ENCODE measurements at places on chromosomes 3 and 15. TPM values are rescaled to one million over a fixed set of nuclear protein-coding genes. Genes with fewer than 3 reads are reported as not detected.

The TICRR gene
- not detected for total RNA-seq

The GXYLT2 gene
- total RNA-seq, result 21.3 TPM

The MBD4 gene
- 26.7 TPM for total RNA-seq

The KCTD6 gene
- total RNA-seq, result 10.5 TPM

The BUB1B gene
- 0.55 TPM for total RNA-seq

DNA sequence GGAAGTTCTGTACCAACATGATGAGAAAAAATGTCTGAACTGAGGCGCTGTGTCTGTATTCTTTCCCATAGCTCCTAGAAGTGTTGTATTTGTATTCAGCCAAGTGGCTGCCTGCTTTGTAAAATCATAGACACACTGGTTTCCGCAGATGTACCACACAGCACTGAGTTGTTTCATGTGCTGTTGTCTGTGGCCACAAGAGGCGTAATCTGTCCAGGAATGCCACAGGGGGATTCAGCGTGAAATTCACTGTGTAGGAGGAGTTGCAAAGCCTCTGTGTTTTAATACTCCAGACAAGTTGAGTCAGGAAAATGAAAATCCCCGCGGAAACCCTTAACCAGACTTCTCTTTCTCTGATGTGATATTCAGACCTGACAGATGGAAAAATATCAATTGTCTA is 462.2 kb downstream of the NSUN3 start:
- no peak for DNase-seq
- no peaks in the 10 kb centered on the region for H3K4me1 ChIP-seq
- H3K36me3 ChIP-seq, result no peaks in the 10 kb centered on the region

GRCh38 chr3:186821429-186822387 is 15.4 kb upstream of the RFC4 start:
- peaks cover 24% of the 10 kb centered on the region for H3K27me3 ChIP-seq
- no peak overlapping the region for H3K27ac ChIP-seq
- no peak for DNase-seq
- peaks cover 4% of the 10 kb centered on the region for H3K4me1 ChIP-seq

DNA sequence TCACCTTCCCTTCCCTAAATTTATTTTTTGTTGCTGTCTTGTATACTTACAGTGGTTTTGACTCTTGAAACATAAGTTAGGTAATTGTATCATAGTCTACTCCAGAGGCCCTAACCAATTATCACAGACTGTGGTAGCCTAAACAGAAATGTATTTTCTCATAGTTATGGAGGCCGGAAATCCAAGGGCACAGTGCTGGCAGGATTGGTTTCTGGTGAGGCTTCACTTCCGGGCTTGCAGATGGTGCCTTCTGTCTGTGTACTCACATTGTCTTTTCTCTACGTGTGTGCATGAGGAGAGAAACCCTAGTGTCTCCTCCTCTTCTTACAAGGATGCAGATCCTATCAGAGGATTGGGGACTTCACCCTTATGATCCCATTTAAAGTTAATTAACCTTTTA is 290.2 kb upstream of the KCNMB2 start:
- no peak overlapping the region for H3K4me3 ChIP-seq
- H3K4me1 ChIP-seq, result no peaks in the 10 kb centered on the region
- no peaks in the 10 kb centered on the region for H3K36me3 ChIP-seq
- no peak for DNase-seq
- H3K27me3 ChIP-seq, result no peaks in the 10 kb centered on the region

- no peaks in the 10 kb centered on the region for H3K36me3 ChIP-seq
- H3K27me3 ChIP-seq, result no peaks in the 10 kb centered on the region
- H3K4me1 ChIP-seq, result no peaks in the 10 kb centered on the region
- no peak overlapping the region for H3K4me3 ChIP-seq
- H3K27ac ChIP-seq, result no peak overlapping the region
- no peak for DNase-seq
Measured at GRCh38 chr15:100841426-100841825, 38.2 kb upstream of the ALDH1A3 start.

DNA sequence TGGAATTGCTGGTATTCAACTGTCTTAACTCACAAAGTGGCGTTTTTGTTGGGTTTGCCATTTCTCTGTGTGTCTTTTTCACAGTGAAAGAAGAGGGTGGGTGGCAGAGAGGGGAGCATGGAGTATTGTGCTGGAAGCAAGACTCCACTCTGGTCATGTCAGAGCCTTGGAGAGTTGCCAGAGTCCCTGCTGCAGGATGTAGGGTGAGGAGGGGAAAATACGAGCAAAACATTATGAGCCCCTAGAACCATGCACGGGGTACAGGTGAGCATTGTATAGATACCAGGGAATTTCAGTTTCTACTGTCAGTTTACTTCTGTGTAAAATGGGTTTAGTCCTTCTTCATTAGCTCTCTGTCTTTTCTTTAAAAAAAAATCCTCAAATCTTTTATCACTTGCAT is 249.9 kb downstream of the CACNA2D3 start:
- H3K4me1 ChIP-seq, result no peaks in the 10 kb centered on the region
- no peak for DNase-seq
- no peak overlapping the region for H3K27ac ChIP-seq

DNA sequence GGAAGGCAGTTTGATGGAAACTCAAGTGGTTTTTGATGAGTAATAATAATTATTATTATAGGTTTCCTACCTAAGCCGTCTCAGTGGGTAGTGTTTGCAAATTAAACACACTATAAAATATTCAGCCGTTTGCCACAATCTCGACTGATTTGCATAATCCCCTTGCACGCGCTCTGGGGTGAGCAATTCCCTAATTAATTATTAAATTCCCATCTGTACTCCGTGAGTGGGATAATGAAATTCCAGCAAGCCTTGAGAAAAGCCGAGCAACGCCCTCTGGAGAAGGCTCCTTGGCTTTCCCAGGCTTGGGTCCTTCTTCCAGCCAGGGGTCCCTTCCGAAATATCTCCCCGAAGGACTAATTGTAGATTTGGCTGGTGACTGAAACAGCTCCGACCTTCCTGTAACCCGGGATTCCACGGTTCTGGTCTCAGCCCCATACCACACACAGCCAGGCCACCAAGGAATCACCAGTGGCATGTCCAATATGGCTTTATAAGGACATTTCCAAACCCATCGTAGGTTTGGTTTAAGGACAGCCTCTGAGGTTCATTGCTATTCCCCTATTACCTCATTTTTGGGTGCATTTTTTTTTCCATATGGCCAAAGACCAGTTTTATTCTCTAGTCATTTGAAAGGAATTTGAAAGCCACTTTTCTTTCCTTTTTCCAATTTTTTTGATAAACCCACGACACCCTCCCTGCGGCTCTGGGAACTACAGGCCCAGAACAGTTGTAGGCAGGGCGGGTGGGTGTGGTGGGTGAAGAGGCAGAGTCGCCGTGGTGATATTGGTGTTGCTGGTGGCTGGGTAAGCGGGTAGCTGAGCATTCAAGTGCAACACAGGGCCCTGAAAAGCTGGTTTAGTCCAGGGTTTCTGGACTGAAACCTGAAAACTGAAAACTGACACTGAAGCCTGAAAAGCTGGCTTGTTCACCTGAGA is 33.2 kb upstream of the RGMA start:
- no peaks in the 10 kb centered on the region for H3K36me3 ChIP-seq
- no peaks in the 10 kb centered on the region for H3K4me1 ChIP-seq
- no peak for DNase-seq
- H3K4me3 ChIP-seq, result no peak overlapping the region
- no peak overlapping the region for H3K27ac ChIP-seq
- no peaks in the 10 kb centered on the region for H3K27me3 ChIP-seq

GRCh38 chr3:70822669-70823068 is 510.2 kb upstream of the MDFIC2 start:
- no peaks in the 10 kb centered on the region for H3K36me3 ChIP-seq
- no peaks in the 10 kb centered on the region for H3K27me3 ChIP-seq
- no peaks in the 10 kb centered on the region for H3K4me1 ChIP-seq
- no peak for DNase-seq
- H3K27ac ChIP-seq, result no peak overlapping the region

DNA sequence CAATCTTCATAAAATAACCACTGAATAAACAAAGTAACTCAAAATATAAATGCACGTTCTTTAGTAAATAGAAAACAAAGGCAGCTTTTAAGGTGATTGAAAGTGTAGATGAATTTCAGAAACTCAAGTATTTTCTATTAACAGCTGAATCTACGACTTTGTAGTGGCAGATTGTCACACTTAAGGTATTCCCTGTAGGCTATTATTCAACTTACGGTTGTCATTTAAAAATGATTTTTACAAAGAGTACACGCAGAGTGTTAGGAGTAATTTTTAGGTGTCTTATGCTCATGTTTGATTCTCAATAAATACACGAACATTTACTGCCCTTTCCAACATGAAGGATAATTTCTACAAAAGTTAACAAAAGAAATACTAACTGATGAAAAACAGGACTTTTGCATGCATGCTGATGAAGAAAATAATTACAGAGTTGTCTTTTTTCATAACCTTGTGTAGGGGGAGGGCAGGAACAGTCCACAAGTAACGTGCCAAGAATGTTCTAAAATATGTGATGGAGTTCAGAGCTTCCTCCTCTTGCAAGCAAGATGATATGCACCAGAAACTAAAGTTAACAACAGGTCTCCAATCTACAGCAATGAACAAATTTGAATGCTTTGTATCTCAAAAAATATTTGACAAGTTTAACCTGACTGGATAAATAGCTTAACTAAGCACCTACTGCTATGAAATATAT is 16.7 kb downstream of the DCBLD2 start:
- no peak for DNase-seq
- peaks cover 61% of the 10 kb centered on the region for H3K4me1 ChIP-seq
- no peak overlapping the region for H3K4me3 ChIP-seq

DNA sequence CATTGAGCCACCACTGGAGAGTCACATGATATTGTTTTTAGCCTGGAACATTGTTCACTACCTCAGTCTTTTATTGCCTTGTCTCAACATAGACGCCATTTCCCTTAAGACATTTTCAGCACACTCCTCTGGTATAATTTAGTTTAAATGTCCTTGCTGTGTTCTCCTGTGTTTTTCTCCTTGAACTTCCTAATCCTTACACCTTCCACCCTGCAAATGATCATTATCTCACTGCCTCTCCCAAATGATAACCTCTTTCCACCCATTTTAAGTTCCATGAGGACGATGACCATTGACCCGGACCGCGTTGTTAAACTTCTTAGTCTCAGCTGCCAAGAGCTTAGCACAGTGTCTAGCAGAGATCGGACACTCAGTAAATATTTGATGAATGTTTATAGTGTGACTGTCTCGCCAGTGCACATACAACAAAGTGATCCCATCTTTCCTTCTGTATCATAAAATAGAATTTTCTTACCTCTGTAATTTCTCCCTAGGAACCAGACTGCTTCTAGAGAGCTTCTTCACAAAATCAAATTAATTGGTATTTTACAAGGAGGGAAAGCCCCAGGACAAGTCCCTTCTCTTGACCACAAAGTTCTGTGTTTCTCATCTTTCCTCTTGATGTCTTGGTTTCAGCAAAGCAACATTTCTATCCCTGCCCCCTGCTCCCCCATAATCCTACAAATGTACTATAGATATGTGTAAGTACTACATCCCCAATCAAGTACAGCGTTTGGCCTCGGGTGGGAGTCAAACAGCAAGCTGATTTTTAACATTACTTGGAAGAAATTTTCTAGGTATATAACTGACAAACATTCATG is 429.6 kb downstream of the LPP start:
- no peaks in the 10 kb centered on the region for H3K36me3 ChIP-seq
- H3K27ac ChIP-seq, result no peak overlapping the region
- no peak for DNase-seq
- no peak overlapping the region for H3K4me3 ChIP-seq
- H3K27me3 ChIP-seq, result no peaks in the 10 kb centered on the region
- H3K4me1 ChIP-seq, result peaks cover 12% of the 10 kb centered on the region

DNA sequence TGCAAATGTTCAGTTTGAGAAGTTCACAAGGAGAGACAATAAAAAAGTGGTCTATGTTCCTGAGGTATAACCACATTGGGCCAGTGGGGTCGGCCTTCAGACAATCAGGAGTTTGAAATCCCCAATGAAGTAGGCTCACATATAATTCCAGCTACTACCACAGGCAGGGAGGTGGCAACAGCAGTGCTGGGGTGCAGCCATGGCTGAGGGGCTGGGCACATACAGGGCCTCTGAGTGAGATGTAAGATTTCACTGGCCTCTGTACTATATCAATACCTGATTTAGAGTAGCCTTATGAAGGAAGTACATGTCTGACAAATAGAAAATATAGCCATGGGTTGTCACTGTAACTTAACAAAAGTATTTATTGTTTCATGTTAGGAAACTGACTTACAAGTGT is 402.2 kb downstream of the TBC1D5 start:
- no peaks in the 10 kb centered on the region for H3K27me3 ChIP-seq
- H3K4me3 ChIP-seq, result no peak overlapping the region
- peaks cover 8% of the 10 kb centered on the region for H3K4me1 ChIP-seq
- no peak for DNase-seq
- H3K27ac ChIP-seq, result no peak overlapping the region

DNA sequence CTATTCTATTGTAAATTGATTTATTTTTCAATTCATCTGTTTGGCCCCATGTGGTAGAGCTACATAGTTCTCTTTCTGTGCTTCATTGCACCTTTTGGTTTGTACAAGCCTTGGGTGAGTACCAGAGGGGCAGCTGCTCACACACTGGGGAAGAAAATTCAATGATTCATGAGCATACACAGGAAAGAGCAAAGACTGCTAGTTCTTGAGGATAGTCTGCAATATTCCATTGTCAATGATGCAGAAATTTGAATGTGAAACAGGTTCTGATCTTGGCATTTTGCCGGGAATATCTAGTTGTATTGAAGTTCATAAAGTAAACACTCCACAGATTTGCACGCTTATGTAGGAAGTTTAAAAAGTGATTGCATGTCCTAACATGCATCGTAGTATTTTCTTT is 304.6 kb downstream of the NAALADL2 start:
- no peak overlapping the region for H3K27ac ChIP-seq
- no peaks in the 10 kb centered on the region for H3K36me3 ChIP-seq
- DNase-seq, result no peak
- H3K4me1 ChIP-seq, result no peaks in the 10 kb centered on the region
- H3K27me3 ChIP-seq, result no peaks in the 10 kb centered on the region

- no peak for DNase-seq
- peak overlapping the region; percentile 20 for H3K4me3 ChIP-seq
- peaks cover 14% of the 10 kb centered on the region for H3K4me1 ChIP-seq
- H3K27me3 ChIP-seq, result no peaks in the 10 kb centered on the region
- H3K36me3 ChIP-seq, result peaks cover 42% of the 10 kb centered on the region
Measured at GRCh38 chr3:48934333-48934991, 15.8 kb downstream of the ARIH2 start.

DNA sequence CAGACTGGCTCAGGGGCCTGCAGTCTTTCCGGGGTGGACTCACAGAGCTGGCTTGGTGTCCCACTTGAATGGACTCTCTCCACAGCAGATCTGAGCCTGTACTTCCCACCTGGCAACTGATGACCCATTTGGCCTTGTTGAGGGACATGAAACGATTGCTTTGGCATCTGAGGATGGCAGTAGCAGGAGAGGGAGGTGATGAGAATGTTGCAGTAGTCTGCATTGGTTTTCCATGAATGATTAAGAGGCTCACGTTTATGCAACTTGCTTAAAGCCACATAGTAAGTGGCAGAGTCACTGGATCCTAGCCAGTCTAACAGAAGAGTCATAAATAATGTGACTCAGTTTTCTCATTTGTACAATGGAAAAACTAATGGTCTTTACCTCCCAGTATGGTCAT is 21.9 kb downstream of the IL20RB start:
- no peak for DNase-seq
- H3K36me3 ChIP-seq, result no peaks in the 10 kb centered on the region
- H3K27ac ChIP-seq, result no peak overlapping the region
- no peak overlapping the region for H3K4me3 ChIP-seq
- H3K27me3 ChIP-seq, result no peaks in the 10 kb centered on the region
